ENCODE measurements at places on chromosomes 13 and 19.

DNA sequence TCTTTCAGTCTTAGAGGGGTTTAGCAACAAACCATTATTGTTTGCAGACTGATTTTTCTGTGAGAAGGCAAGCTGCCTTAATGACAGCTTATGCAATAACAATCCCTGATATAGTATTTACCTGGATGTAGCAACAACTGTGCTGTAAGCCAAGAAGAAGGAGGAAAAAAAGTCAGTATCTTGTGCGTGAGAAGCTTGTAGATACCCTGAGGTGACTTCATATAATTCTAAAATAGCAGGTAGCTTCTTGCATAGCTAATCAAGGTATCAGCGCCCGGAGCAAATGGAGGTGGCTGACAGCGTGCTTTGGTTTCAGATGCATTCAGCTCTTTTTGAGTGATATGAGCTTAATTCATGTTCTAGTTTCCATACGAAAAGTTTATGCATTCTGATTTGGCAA lies 309.8 kb downstream of the KLF5 start:
- no peak for DNase-seq

- no peak for DNase-seq
These were observed 8.6 kb downstream of the SPHK2 start for GRCh38 chr19:48627865-48628314.

- DNase-seq: no peak
These were observed 174.4 kb downstream of the DCT start for GRCh38 chr13:94305033-94305432.

GRCh38 chr13:105139380-105140285 lies 1395.8 kb downstream of the EFNB2 start:
- peak; percentile 66 for DNase-seq

DNA sequence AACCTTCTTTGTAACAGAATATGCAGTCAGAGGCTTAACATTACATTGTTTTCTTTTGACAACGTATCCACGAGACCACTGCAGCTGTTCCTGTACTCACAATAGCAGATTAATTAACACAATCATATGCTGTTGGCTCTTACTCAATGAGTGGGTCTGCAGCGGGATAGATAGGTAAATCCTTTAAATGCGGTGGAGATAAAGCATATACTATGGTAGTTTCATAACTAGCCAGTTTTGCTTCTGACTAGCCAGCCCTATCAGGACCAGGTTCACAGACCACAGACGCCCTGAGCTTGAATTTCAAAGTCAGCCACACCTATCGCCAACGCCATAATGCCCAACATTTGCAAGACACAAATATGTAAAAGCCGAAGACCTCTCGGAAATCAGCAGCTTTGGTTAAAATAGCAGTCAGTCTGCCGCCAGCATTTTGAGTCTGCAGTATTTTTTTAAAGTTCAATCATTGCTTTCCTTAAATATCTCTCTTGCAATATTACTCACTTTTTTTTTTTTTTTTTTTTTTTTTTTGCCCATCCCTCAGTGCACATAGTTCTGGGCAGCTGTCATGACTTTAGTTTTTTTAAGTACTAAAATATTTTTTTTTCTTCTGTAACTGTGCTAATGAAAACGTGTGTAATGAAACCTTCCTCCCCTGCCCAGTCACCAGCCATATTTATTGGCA lies 120.5 kb downstream of the ZNF536 start:
- no peak for DNase-seq

- DNase-seq: no peak
These were observed 148.0 kb upstream of the HTR2A start for GRCh38 chr13:47044842-47045241.

GRCh38 chr19:579842-580155 lies 7.4 kb downstream of the BSG start:
- DNase-seq: no peak

GRCh38 chr13:23600534-23600933 lies 30.3 kb downstream of the TNFRSF19 start:
- DNase-seq: no peak

DNA sequence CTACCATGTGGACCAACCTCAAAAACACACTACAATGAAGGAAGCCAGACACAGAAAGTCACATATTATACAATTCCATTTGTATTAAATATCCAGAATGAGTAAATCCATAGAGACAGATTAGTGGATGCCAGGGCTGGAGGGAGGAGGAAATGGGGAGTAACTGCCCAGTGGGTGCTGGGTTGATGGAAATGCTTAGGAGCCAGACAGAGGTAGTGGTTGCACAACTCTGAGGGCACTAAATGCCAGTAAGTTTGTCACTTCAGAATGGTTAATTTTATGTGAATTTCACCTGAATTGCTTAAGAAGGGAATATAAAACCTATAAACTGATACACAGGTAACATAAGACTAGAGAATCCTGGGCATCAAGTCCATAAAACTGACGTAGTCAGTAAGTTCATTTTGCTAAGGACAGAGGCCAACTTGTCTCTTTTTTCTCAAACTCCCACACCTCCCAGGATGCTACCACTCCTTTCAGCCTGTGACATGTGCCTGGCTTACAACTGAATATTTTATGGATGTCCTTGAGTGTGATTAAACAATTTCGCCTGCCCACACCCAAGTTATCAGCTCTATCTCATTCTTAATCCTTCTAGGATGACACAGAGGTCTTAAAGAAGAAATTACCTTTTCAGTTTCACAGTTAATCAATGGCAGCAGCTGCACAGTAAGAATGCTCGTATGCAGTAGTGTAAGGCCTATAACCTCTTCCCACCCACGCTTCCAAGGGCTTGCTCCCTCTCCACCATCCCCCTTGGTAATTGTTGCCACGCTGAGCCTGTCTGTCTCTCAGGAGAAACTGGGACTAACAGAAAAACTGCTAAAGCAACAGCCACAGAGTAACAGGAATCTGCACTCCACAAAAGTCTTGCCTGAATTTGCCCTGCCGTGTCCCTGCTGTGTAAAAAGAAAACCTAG lies 5.9 kb upstream of the MLNR start:
- DNase-seq: no peak

GRCh38 chr19:47756953-47757608 lies 11.7 kb downstream of the NOP53 start:
- no peak for DNase-seq

- DNase-seq: no peak
These were observed 38.8 kb upstream of the F7 start for GRCh38 chr13:113066746-113067145.

DNA sequence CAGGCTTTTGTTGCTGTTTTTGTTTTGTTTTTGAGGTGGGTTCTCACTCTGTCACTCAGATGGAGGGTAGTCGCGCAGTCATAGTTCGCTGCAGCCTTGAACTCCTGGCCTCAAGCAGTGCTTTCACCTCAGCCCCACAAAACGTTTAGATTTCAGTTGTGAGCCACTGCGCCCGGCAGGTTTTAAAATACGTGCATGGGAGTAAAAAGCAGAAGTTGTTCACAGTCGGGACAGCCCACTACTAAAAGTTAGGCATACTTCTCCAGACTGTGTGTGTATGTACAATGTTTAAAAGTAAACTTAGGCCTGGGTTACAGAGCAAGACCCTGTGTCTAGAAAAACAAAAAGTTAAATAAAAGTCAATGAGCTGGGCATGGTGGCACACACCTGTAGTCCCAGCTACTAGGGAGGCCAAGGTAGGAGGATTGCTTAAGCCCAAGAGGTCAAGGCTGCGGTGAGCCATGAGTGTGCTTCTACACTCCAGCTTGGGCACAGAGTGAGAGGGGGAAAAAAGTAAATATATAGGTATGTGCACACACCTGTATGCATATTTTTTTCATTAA lies 6.1 kb downstream of the SAFB start:
- no peak for DNase-seq

GRCh38 chr13:28137596-28137995 lies 749 bp upstream of the PAN3 start:
- no peak for DNase-seq

DNA sequence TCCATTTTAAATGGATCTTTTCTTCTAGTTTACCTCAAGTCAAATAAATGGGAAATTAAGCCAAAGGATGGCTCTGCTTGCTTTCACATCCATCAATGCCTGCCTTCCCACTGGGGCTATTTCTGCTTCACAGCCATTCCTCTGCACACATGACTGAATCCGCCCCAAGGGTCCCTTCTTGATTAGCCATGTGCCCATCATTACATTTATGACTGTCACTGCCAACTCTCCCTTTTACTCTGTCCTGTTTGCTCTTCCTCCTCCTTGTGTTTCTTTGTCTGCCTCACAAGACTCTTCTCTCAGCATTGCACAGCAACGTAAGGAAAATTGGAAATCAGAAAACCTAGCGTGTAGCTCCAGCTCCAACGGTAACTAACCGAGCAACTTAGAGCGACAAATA lies 410.2 kb downstream of the TBC1D4 start:
- DNase-seq: no peak

DNA sequence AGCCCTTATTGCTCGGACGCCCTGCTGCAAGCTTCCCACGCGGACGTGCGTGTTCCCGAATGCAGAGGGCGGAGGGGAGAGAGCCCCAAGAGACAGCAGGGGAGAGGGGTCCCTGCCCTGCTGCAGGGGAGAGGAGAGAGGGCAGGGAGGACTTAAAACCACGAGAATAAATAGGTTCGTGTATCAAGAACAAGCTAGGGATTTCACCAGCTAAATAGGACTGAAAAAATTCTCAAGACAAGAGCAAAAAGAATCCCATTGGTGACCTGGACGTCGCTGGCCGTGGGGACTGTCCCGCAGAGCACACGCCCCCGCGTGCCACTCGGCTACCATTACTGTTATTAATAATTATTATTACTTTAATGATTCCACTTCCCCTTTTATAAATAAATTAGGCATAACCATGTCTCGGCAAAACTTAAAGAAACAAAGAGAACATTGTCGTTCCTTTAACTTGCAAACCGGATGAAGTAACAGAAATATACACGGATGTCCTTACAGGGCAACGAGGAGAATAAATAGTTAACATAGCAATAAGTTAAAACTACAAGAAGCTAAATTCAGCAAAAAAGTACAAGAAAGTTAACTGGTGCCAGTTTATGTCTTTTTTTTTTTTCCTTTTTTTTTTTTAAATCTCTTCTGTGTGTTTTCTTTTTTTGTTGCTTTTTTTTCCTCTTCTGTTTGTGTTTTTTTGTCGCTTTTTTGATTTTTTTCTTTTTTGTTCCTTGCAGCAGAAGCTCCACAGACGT lies 16.6 kb downstream of the PRKCSH start:
- no peak for DNase-seq

GRCh38 chr19:35562336-35562735 lies 1.1 kb downstream of the ATP4A start:
- no peak for DNase-seq

- no peak for DNase-seq
These were observed 637.2 kb upstream of the MIR17HG start for GRCh38 chr13:90710164-90710759.

DNA sequence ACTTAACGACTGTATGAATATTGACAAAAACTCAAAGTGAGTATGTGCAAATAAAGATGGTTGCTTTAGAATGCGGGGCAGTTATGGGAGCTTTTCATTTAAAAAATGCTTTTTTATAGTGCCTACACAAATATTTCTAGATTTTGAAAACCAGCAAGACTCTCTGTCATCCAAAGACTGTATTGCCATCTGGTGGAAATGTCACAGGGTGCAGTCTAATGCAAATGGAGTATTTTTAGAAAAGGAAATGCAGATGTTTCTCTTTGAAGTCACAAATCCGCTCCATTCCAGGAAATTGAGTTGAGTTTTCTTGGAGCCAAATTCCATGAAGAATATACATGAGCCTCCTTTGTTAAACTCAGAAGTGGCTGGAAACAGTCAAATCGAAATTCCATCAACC lies 2.3 kb upstream of the C1QTNF9B start:
- DNase-seq: peak; percentile 18

DNA sequence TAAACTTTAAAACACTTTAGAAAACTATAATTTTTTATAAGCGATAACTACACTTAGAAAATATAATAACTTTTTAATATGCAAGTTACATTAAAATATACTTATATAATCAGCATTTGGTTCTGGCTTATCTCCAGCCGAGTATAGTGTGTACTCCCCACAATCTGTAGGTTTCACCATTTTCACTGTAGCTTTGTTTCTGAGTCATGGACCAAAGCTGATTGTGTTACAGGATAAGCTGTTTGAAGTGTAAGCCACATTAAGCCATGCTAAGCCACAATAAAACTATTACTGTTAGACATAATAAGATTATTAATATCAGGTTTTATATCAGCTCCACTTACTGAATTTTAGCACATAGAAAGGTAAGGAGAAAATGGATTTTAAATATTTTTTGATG lies 43.8 kb downstream of the CCDC122 start:
- DNase-seq: no peak

- DNase-seq: peak; percentile 68
These were observed at the start of gene CTXN1 for GRCh38 chr19:7926021-7926726. CTXN1 (minus strand) TSS chr19:7926135; CDS start chr19:7925538, 597 bp downstream.

- no peak for DNase-seq
These were observed 194.5 kb downstream of the NBEA start for GRCh38 chr13:35136585-35136984.

DNA sequence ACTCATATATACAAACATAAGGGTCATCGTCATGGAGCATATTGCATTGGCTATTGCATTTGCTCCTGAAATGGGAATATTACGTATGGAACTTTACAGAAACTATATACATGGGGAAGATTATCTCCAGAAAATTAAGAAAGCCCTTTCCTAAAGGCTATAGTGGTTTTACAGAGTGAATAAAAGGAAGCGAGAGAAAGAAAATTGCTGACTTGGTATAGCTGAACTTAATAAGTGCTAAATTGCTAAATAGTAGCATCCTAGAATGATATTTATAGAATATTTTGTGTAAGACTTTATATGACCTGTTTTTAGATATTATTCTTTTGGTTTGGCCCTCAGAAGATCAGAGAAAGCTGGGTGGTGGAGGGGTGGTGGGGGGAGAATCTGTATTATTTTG lies 114.6 kb downstream of the FLT1 start:
- no peak for DNase-seq

GRCh38 chr13:112995395-112996191 lies 26.6 kb downstream of the MCF2L start:
- DNase-seq: no peak

GRCh38 chr13:27117158-27117557 lies 54.5 kb downstream of the USP12 start:
- DNase-seq: no peak

DNA sequence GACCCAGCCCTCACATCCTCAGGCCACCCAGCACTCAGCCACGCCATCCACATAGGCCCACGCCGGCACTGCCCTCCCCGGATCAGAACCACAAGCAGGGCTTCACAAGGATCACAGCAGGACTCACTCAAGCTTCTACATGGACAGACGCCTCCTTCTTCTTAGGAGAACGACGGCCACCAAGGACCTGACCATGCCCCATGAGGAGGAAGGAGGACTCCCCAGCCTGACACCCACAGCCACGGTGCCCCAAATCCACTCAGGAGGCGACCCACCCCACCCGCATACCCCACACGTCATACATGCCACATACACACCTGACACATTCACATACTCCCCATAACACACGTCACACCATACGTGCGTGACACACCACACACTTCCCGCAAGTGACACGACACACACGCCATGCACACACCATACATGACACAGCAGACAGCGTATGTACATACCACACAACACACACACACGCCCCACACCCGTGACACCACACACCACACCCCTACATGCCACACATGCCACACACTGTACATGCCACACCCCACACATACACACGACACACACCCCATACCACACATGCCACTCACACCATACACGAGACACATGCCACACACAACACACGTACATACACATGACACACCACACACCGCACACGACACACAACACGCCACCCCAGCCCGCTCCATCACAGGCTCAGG lies 50.4 kb downstream of the MLLT1 start:
- no peak for DNase-seq

Measured in central memory CD4-positive, alpha-beta T cell (primary cell).